Stimulated activated CD4-positive, alpha-beta T cell treated with anti-CD3 and anti-CD28 coated beads, Interleukin-1b, Interleukin-23, amount 100 ng/mL, for 24 hours (primary cell): ENCODE measurements at places on chromosomes 4 and X.

GRCh38 chr4:33739884-33740632, 2504.3 kb downstream of the ARAP2 start:
- DNase-seq, result no peak

- no peak for DNase-seq
Observed at GRCh38 chr4:13601048-13601447, 26.5 kb downstream of the BOD1L1 start.

DNA sequence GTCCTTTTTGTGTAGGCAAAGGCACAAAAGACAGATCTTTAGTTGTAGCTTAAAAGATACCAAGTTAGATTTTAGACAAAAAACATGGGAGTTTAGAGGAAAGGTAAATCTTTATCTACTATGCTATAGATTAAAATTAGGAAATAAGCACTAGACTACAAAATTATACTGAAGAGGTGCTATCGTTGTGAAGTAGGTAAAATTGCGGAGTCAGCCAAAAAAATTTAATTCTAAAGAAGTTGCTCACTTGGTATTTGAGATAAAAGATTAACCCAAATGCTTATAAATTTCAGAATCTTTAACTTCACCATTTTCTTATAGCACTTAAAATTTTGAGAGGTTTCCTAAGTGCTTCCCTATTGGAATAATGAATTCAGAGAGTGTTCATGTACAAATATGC, 604.1 kb downstream of the GRXCR1 start:
- DNase-seq, result no peak

DNA sequence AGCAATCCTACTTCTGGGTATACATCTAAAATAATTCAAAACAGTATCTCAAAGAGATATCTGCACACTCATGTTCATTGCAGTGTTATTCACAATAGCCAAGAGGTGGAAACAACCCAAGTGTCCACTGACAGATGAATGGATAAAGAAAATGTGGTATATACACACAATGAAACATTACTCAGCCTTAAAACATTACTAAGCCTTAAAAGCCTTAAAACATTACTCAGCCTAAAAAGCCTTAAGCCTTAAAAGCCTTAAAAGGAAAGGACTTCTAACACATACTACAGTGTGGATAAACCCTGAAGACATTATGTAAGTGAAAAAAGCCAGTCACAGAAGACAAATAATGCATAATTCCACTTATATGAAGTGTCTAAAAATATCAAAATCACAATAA, 40.3 kb upstream of the TFDP3 start:
- DNase-seq, result no peak
